ENCODE measurements at places on chromosomes 5 and 9.
A peak's percentile ranks its signal among the peaks of the same experiment; 100 is the strongest.

DNA sequence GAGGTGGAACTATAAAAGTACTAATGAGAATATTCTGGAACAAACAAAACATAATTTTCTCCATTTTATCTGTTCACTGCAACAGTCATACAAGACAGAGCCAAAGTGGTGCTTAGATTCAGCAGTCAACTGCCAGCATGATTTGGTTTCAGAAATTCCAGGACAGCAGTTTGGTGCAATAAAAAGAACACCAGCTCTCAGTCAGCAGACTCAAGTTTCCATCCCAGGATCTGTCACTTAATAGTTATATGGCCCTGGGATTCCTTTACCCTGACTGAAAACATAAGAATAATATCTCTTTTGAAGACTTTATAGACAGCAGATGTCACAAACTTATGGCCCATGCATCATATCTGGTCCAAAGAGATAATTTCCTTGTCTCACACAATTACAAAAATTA is 92.8 kb upstream of the RASEF start:
- DNase-seq: no peak

- DNase-seq: no peak
These were observed 65.9 kb downstream of the PPARGC1B start for GRCh38 chr5:149796030-149796429.

GRCh38 chr9:131534721-131535237 is 3.7 kb upstream of the UCK1 start:
- no peak for DNase-seq

- DNase-seq: peak; percentile 55
These were observed at the start of gene MCC for GRCh38 chr5:113487781-113488644. Gene MCC (minus strand): TSS chr5:113488453.

- no peak for DNase-seq
These were observed 478 bp downstream of the TEX10 start for GRCh38 chr9:100352201-100352726.

DNA sequence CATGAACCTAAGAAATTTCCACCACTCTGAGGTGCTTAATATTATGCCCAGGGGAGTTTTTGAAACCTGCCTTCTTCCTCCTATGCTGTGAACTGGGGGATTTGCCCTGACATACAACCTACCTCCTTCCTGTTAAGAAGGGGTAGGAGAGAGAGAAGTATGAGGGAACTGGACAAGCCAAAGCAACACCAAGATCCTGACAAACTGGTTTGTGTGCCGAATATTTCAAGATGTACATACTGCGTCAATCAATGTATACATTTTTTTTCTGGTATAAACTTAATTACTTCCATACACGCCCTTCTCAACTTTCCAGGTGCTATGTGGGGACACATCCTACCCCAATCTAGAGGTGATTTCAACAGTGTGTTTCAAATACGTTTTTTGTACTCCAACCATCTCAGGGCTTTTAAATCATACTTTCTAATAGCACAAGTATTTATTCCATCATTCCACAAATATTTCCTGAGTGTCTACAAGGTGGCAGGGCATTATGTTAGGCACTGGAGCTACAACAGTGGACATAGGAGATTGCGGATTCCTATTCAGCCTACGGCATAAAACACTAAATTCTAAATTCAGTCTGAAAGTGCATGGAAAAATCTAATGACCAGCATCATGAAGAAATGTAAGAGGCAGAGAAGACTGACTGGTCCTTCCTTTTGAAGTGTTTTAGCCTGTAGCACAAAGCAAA is 70.1 kb upstream of the IFNK start:
- no peak for DNase-seq

GRCh38 chr5:145737578-145737977 is 97.6 kb downstream of the PRELID2 start:
- DNase-seq: no peak

- no peak for DNase-seq
These were observed 567.4 kb downstream of the CCDC171 start for GRCh38 chr9:16120231-16120641.

DNA sequence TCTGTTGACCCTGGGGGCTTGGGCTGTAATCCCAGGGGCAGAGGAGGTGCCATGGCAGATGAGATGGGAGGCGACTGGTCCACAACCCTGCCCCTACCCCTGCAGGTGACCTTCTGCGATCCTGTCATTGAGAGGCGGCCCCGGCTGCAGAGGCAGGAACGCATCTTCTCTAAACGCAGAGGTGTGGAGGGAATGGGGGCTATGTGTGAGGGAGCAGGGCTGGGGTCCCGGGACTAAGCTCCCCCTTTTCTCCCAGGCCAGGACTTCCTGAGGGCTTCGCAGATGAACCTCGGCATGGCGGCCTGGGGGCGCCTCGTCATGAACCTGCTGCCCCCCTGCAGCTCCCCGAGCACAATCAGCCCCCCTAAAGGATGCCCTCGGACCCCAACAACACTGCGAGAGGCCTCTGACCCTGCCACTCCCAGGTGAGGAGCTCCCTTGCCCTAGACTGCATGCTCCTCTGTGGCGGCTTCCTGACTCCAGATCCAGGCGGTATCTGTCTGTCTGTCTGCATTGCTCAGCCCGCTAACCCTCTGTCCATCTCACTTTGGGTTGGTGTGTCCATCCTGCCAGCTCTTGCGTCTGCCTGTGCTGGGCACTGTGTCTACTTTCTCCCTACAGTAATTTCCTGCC is 9.9 kb downstream of the ZDHHC12 start:
- no peak for DNase-seq
